ENCODE measurements at places on chromosomes 3 and 15. TPM values are rescaled to one million over a fixed set of nuclear protein-coding genes. Genes with fewer than 3 reads are reported as not detected.

Gene ADIPOQ
- total RNA-seq = 1.1 TPM

Gene MAP6D1
- total RNA-seq = 2.6 TPM

Gene NUP210
- total RNA-seq = 3.9 TPM

Gene DLL4
- total RNA-seq = 5.9 TPM

Gene SERPINI2
- not detected for total RNA-seq

Gene CCR3
- 2.3 TPM for total RNA-seq

Gene TP63
- 373 TPM for total RNA-seq

Gene C2CD4A
- total RNA-seq = not detected

Gene SV2B
- 2.3 TPM for total RNA-seq
